Activated CD8-positive, alpha-beta T cell treated with anti-CD3 and anti-CD28 coated beads, Interleukin-2, amount 10 ng/mL, durations not matched to agents 7 days and 5 days (primary cell): ENCODE measurements at places on chromosomes 6 and 20. TPM values are rescaled to one million over a fixed set of nuclear protein-coding genes. Genes with fewer than 3 reads are reported as not detected.

The UBE3D gene
- 4.4 TPM for total RNA-seq

The ZBTB12 gene
- total RNA-seq, result 1.6 TPM

The GPLD1 gene
- total RNA-seq, result 0.45 TPM

The POPDC3 gene
- not detected for total RNA-seq

DNA sequence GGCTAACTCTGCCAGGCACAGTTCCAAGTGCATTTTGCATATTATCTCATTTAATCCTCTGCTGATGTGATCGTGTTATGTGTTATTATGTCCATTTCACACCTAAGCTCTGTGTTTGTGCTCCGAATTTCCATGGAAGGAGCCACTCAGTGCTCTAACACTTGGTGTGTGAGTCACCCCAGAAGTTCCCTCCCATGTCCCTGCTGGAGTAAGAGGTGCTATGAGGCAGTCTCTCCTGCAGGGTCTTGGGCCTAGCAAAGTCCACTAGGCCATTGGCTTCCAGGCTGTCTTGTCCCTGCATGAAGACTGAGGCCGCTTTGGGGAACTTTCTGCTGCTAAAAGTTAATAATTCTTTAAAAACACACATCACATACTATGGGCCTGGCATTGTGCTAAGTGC lies 405.9 kb upstream of the SULF2 start:
- DNase-seq, result no peak

GRCh38 chr6:67792996-67793395 lies 842.1 kb upstream of the ADGRB3 start:
- DNase-seq, result no peak

DNA sequence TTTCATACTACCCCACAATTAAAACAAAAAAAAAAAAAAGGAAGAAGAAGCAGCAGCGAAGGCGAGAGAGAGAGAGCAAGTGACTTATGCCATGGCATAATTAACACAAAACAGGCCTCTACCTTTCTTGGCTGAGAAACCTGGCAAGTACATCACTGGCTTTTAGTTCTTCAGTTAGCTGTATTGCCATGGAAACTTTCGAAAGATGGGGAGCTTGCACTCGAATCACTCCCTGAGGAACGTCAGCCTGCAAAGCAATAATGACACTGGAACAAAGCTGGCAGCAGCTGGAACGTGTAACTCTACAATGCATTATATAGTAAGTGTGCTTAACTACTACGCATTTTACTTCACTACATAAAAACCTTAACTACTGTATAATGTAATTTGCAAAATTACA lies 126.1 kb downstream of the ARHGAP18 start:
- DNase-seq, result no peak

DNA sequence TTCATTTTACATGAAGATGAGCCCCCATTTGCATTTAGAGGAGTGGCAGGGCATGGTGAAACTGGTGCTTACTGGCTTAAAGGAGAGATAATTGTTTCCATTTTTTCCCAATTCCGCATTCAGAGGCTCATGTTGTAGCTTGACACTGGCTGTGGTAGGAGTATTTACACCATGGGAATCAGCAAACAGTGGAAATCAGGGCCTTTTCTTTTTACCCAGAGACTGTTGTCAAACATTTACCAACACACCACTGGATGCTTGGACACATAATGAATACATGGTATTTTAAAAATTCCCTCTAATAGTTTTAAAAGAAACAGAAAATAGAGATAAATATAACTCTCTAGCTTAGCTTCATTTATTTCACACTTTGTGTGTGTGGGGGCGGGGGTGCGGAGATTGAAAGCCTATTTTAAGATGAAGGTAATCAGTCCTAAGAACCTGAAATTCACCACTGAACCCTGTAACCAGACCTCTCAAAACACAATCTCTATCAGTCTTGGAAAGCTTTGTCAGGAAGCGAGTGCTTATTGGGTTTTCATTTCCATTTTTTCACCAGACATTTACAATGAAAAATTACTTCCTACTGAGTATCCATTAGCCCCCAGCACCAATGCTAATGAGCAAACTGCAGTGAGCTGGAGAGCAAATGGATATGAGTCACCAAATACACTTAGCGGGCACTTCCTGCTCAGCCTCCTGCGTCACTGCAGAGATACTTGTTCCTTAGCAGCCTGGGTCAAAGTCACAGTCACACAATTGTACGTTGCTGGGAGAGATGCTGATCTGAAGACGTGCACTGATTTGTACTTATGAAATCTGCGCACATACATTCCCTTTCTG lies 532.0 kb downstream of the BCKDHB start:
- DNase-seq, result no peak

DNA sequence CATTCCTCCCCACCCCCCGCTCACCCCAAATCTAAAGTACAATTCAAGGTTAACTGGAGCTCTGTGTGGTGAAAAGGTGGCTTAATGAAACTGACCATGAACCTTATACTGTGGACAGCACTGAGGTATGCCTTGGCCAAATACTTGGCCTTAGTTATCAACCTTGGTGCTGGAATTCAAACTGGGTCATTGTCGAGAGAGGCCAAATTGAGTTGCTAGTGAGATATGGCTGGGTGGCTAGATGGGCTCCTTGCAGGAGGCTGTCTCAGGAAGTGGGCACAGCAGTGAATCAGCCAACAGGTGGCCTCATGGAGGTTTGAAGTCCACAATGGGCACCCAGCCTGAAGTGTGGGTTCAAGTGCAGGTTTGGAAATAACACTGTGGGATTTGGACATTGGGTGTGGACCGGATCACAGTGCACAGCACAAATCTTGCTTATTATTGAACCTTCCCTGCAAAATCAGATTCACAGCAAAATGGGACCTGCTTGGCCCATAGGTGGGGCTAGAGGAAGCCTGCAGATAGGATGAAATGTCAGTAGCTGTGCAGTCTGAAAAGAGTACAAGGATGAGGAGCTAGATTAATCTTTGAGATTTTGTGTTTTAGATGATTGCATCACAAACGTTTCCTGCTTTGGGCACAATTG lies 5.6 kb upstream of the BTBD3 start:
- DNase-seq, result no peak

DNA sequence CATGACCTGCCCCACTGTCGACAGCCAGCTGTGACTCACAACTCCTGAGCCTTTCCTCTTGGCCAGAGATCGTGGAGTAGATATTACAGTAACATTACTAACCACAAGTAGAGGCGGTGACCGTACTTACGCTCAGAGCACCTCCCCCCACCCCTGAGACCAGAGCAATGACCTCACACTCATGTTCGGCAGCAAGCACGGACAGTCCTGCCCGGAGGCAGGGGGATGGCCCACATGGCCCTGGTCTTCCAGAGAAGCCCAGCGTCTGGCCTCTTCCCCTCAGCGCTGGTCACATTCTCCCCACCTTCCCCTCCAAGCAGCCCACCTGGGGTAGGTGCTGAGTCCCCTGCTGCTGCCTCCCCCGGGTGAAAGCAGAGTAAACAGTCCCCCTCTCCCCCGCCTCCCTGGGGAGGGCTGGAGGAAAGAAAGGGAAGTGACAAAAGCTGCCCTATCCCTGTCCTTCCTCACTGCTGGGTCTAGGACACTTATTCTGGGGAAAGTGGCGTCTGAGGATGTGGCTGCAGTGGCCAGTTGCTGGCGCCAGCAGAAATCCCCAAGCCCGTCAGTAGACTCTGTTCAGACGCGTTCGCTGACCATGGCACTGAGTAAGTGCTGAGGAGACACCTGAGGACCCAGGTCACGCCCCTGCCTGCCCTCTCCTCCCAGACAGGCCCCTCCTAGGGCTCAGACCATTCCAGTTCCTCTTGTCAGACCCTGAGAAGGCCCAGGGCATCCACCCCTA lies 68.5 kb downstream of the MRPL14 start:
- DNase-seq, result peak; percentile 47

GRCh38 chr6:141057761-141058160 lies 1075.0 kb upstream of the GJE1 start:
- no peak for DNase-seq

GRCh38 chr20:59481477-59482018 lies 122.8 kb upstream of the PHACTR3 start:
- no peak for DNase-seq

- DNase-seq, result no peak
Observed at GRCh38 chr20:58457083-58457695, 58.0 kb downstream of the APCDD1L start.

DNA sequence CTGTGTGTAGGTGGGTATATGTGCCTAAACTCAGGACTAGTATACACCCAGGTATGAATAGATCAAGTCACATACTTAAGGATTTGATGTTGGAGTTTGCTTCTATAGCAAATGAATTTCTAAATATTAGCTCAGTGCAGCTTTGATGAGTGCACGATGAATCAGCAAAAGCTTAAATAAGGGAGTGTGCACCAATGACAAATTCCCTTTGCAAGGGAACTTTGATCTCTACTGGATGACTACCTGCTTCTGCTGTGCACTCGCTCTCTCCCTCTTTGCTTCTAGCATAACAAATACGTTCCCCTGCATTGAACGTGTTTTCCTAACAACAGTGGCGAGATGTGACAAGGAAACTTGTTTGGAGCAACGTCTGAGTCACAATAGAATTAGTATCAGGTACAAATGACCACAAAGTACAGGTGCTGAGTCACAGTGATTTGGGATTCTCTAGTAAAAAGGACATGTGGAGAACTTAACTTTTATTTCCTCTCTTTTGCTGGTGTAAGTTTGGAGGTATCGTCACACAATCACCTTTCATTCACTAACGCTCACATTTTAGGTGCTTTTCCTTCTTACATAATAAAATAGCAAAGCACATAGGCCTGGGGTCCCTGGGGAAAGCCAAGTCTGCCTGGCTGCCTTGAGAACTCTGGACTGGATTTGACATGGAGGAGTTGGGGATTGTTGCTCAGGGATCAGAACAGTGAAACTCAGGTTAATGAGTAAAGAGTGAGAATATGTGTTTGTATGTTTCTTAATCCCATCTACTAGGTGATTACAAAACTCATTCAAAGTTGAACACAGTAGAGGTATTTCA lies 49.7 kb downstream of the KLHL31 start:
- DNase-seq, result no peak

DNA sequence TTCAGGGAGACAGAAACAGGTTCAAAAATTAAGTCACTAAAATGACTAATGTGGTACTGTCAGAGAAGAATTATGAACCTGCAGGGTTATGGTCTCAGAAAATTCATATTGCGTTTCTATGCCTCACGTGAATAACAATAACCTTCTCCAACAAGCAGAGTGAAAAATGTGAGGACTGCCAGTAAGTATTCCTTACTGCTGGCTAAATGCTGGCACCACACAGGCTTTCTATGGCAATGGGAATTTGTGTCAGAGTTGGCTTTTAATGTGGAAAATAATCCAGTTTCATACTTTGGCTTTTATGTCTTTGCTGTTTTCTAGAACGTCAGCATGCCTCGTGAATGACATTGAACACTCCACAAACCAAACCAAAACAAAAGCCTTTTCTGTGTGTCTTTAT lies 656.0 kb downstream of the KIF16B start:
- DNase-seq, result no peak
